ENCODE measurements at places on chromosomes 12 and 14. TPM values are rescaled to one million over a fixed set of nuclear protein-coding genes. Genes with fewer than 3 reads are reported as not detected.

KCNC2 gene
- total RNA-seq = not detected

JDP2 gene
- total RNA-seq = 0.99 TPM

FAM222A gene
- 0.52 TPM for total RNA-seq

GCH1 gene
- 54.8 TPM for total RNA-seq

MYL6 gene
- 1,525 TPM for total RNA-seq

GRIP1 gene
- 0.85 TPM for total RNA-seq

PITPNM2 gene
- total RNA-seq = 21.8 TPM

EIF2S3B gene
- 1.0 TPM for total RNA-seq

TPPP2 gene
- total RNA-seq = not detected

RAB5B gene
- 58.1 TPM for total RNA-seq

BIN2 gene
- 200 TPM for total RNA-seq

CLEC7A gene
- not detected for total RNA-seq

AQP5 gene
- not detected for total RNA-seq

ESPL1 gene
- total RNA-seq = 125 TPM

CABP1 gene
- total RNA-seq = 0.10 TPM

IL22 gene
- total RNA-seq = 0.69 TPM

DBX2 gene
- total RNA-seq = not detected

ANP32D gene
- not detected for total RNA-seq

PRMT5 gene
- 56.8 TPM for total RNA-seq

DEPDC4 gene
- total RNA-seq = 2.1 TPM

GPR84 gene
- 0.15 TPM for total RNA-seq

SERPINA5 gene
- not detected for total RNA-seq

TBX3 gene
- total RNA-seq = not detected

ZC3H10 gene
- total RNA-seq = 8.2 TPM

LRP1 gene
- 0.94 TPM for total RNA-seq

HSP90B1 gene
- total RNA-seq = 316 TPM

RNASE7 gene
- total RNA-seq = not detected

AQP2 gene
- not detected for total RNA-seq

LRRC10 gene
- total RNA-seq = not detected

ACOT6 gene
- not detected for total RNA-seq

C12orf56 gene
- total RNA-seq = not detected

C1QL4 gene
- not detected for total RNA-seq

TNFRSF1A gene
- 59.3 TPM for total RNA-seq
